ENCODE measurements at places on chromosomes 12 and 14. TPM values are rescaled to one million over a fixed set of nuclear protein-coding genes. Genes with fewer than 3 reads are reported as not detected.

- DNase-seq: no peak
These were observed 980.9 kb upstream of the FBXO33 start for GRCh38 chr14:40413136-40413535.

GRCh38 chr14:100885196-100885595 lies 18.3 kb downstream of the RTL1 start:
- no peak for DNase-seq

DNA sequence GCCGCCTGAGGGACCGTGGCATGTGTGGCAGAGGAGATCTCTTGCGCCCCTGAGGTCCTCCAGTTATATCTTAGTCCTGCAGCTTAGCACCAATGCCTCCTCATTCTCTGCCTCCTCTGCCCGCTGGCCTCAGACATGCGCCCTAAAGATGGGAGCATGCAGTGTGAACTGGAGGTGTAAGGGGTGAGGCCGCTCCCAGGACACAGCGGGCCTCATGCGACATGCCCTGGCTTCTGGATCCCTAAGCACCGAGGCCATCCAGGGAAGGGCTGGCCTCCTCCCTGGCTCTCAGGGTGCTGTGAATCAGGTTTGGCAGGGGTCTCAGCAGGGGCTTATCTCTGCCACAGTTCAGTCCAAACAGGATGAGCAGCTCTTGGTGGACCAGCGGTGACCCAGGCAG lies 86.9 kb downstream of the CACNA1C start:
- no peak for DNase-seq

SLC25A47 gene
- total RNA-seq: not detected

ACOT4 gene
- total RNA-seq: 1.5 TPM

SDS gene
- total RNA-seq: 1.5 TPM

GRCh38 chr12:105204916-105205315 lies 31.1 kb downstream of the APPL2 start:
- DNase-seq: no peak

PLEK2 gene
- 1.9 TPM for total RNA-seq

DNA sequence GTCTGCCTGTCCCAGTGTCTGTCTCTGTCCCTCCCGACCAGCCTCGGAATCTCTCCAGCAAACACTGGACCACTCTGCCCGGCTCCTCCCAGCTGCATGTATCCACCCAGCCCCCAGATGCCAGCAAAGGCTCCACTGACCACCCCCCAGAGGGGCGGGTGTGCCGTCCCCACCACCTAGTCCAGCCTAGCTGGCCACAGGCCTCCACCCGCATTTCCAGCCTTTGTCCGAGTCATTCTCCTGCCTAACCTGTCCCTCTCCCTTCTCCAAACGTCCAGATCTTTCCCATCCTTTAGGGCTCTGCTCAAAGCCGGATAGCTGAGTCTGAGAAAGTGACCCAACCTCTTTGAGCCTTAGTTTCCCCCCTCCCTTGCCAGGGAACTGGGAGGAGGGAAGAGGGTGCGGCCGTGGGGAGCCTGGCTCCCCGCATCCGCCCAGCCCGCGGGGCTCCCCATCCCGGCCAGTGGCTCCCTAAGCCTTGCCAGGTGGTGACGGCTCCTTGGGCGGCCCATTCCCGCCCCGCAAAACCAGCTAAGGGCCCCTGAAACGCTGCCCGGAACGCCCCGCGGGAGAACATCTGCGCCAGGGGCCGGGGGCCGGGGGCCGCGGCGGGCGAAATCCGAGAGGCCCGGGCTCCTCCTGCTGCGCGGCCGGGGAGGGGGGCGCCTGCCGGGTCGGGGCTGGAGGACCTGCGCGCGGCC lies 34.6 kb upstream of the ANKRD9 start:
- no peak for DNase-seq

PAX9 gene
- not detected for total RNA-seq

GRCh38 chr12:110809149-110809548 lies 37.6 kb upstream of the CCDC63 start:
- DNase-seq: no peak

- DNase-seq: peak; percentile 53
These were observed 792.3 kb downstream of the TMEM121 start for GRCh38 chr14:106318700-106319099.

GRCh38 chr12:62947364-62947763 lies 12.4 kb upstream of the PPM1H start:
- DNase-seq: no peak

DNA sequence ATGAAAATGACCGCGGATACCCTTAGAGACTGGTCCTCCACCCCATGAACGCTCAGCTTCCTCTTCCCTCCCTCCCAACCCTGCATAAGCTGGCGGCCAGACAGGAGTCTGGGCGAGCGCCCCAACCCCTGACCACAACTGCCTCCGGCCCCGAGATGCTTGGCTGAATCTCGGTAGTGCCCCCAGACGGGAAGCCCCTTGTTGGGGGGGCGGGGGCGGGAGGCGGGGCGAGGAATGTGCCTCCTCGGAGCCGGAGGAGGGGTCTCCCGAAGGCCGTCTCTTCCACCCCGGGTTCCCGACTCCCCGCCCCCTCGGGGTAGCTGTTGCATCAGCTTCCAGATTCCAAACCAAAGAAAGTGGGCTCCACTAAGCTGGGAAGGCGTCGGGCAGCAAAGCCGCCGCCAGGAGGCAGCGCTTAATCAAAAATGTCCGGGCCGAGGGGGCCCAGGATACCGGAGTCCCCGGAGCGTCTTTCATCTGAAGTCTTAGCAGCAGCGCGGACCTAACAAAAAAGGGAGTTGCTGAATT lies 7.1 kb upstream of the MRPL52 start:
- peak; percentile 68 for DNase-seq

DNA sequence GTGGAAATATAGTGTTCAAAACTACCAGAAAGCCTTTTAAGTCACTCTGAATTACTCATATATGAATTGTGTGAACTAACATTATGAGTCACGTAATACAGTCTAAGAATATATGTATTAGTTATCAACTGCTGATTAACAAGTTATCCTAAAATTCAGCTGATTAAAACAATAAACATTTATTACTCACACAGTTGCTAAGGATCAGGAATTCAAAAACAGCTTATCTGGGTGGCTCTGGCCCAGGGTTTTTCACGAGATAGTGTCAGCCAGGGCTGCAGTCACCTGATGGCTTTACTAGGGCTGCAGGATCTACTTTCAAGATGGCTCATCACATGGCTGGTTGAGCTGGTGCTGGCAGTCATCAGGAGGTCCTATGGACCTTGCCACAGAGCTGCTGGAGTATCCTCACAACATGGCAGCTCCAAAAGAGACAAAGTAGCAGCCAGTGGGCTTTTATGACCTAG lies 36.5 kb downstream of the CORO1C start:
- no peak for DNase-seq

DNA sequence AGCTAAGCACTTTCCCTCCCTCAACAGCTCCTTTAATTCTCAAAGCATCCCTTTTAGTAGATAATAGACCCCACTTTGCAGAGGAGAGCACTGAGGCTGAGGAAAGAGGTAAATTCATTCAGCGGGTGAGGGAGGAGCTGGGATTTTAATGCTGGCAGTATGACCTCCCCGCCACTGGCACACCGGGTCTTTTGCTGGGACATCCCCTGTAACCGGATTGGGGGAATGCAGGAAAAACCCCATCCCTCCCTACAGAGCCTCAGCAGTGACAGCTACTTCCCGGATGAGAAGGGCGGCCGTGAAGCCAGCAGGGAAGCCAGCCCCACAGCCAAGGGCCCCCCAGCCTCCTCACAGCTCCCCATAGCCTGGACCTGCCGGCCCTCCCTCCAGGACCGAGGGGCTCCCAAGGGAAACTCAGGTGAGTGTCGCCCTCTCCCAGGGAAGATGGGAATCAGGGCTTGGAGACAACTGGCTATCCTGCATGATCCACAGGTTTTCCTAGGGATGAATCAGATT lies 12.1 kb downstream of the ZBTB39 start:
- DNase-seq: no peak

DNA sequence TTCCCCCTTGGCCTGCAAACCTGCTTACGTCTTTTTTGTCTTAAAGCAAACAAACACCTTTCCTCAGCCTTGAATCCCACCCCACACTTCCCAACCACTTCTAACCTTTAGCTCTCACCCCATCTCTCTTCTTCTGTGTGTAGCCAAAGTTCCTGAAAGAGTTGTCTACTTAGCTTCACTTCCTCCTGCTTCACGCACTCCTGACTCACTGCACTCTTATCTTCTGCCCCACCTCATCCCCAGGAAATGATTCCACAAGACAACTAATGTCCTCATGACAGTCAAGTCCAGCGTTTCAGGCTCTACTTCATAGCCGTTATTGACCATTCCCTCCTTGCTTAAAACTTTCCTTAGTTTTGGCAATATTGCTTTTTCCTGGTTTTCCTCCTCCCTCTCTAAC lies 22.4 kb downstream of the EIF2B2 start:
- no peak for DNase-seq

GRCh38 chr14:21268617-21269251 lies 508 bp downstream of the HNRNPC start:
- peak; percentile 44 for DNase-seq

DNA sequence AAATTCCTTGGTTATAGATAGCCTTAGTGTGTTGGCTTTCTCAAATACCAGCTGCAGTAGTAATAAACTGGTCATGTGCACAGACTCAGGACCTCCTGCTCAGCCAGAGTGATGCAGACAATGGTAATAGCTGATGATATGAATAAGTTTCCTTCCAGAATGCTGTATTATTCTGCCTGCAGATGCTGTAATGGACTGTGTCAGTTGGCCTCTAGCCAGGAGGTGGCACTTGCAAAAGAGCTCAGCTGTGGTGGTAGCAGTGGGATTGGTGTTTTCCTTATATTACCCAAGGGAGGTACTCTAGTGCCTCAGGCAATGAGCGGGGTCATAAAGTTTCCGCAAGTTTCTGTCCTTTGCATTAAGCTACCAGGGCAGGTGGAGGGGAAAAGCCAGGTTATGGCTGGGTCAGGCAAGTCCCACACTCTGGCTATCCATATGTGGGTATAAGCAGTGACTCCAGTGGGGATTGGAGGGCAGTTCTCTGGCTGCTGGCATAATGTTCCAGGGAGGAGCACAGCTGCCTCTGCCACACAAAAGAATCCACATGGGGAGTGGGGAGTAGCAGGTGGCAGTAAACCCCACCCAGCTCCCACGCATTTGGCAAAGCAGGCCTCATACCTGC lies 14.0 kb upstream of the MUCL1 start:
- DNase-seq: no peak

GRCh38 chr14:104897330-104898194 lies 27.1 kb upstream of the PLD4 start:
- no peak for DNase-seq

SIX6 gene
- total RNA-seq: not detected

MYH6 gene
- not detected for total RNA-seq

FOXM1 gene
- total RNA-seq: 0.30 TPM

CPNE6 gene
- total RNA-seq: not detected

NOC4L gene
- total RNA-seq: 17.0 TPM

- DNase-seq: no peak
These were observed 156.4 kb downstream of the AACS start for GRCh38 chr12:125221602-125222001.

DNA sequence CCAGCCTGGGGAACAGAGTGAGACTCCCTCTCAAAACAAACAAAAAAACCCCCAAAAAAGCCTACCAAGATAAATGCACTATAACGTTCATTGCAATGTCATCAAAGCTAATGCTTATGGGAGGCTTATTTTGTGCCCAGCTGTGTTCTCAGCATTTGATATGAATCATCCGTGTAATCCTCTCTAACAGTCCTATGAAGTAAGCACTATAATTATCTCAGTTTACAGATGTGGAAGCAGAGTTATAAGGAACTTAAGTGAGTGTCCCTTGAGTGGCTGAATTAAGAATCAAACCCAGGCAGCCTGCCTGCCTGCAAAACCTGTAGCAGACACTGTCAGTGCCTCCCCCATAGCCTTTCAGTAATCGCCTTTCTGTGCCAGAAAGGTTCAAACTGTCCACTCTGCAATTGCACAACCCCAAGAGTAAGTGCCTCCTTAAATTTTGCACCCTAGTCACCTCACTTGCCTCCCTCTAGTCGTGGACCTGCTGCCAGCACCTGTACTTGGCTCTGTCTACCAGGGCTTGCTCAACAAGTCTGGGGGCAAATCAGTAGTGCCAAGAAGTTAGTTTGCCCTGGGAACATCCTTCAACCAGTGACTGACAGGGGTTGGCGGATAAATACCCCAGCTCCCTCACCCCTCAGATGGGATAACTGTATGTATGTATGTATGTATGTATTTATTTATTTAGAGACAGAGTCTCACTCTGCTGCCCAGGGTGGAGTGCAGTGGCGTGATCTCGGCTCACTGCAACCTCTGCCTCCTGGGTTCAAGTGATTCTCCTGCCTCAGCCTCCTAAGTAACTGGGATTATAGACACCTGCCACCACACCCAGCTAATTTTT lies 23.8 kb upstream of the PPP1CC start:
- DNase-seq: no peak

GRCh38 chr12:94458877-94459727 lies 565 bp downstream of the CEP83 start:
- DNase-seq: no peak

KRT73 gene
- 5.7 TPM for total RNA-seq

- no peak for DNase-seq
These were observed 326.9 kb downstream of the TMEM121 start for GRCh38 chr14:105853089-105853906.

- no peak for DNase-seq
These were observed 17.9 kb downstream of the ZDHHC22 start for GRCh38 chr14:77123381-77124325.

- no peak for DNase-seq
These were observed 183.6 kb upstream of the PZP start for GRCh38 chr12:9391815-9392214.

BICDL1 gene
- 153 TPM for total RNA-seq

GALNT9 gene
- not detected for total RNA-seq

- no peak for DNase-seq
These were observed 494 bp downstream of the TMTC3 start for GRCh38 chr12:88142610-88142991.

GRCh38 chr12:84604551-84604950 lies 308.0 kb downstream of the SLC6A15 start:
- no peak for DNase-seq

DNA sequence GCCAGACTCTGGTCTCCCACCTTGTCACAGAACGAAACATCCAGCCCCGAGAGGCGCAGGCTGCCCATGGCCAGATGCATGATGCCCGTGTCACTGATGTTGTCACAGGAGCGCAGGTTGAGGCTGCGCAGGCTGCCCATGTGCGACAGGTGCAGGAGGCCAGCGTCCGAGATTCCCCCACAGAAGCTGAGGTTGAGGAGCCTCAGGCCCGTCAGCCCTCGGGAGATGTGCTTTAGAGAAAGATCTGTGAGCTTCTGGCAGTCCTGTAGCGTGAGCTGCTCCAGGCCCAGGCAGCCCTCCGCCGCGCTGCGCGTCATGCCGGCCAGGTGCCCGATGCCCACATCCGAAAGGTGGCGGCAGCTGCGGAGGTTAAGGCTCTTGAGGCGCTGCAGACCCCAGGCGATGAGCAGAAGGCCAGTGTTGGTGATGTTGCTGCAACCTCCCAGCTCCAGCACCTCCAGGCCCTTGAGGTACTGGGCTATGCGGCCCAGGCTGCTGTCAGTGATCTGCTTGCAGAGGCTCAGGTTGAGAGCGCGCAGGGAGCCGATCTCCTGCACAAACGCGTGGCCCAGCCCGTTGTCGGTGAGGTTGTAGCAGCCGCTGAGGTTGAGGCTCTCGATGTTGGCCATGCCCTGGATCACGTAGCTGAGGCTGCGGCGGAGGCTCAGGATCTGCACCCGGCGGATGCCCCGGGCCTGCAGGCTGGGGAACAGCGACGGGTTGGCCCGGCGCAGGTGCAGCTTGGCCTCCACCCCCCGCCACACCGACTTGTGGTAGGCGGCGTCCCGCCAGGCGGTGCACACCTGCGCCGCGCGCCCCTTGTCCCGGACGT lies 991 bp downstream of the FBXL14 start:
- DNase-seq: peak; percentile 68

GRCh38 chr14:103653805-103654204 lies 24.8 kb downstream of the KLC1 start:
- DNase-seq: no peak

MYO1H gene
- total RNA-seq: not detected

Measured in CD4-positive, alpha-beta memory T cell (primary cell).